Left lobe of liver (tissue), 2 donors: ENCODE measurements at places on chromosomes 1 and 21. TPM values are rescaled to one million over a fixed set of nuclear protein-coding genes. Genes with fewer than 3 reads are reported as not detected.

GRCh38 chr1:158149175-158149574 lies 31.5 kb upstream of the CD1D start:
- no peak for DNase-seq

GRCh38 chr1:212024469-212025149 lies 10.7 kb downstream of the INTS7 start:
- no peak for DNase-seq

The SPRTN gene
- total RNA-seq: 7.0 TPM

The PRELP gene
- 6.4 TPM for total RNA-seq
